Glomerular endothelial cell (primary cell): ENCODE measurements at places on chromosomes 4 and X. TPM values are rescaled to one million over a fixed set of nuclear protein-coding genes. Genes with fewer than 3 reads are reported as not detected.

DNA sequence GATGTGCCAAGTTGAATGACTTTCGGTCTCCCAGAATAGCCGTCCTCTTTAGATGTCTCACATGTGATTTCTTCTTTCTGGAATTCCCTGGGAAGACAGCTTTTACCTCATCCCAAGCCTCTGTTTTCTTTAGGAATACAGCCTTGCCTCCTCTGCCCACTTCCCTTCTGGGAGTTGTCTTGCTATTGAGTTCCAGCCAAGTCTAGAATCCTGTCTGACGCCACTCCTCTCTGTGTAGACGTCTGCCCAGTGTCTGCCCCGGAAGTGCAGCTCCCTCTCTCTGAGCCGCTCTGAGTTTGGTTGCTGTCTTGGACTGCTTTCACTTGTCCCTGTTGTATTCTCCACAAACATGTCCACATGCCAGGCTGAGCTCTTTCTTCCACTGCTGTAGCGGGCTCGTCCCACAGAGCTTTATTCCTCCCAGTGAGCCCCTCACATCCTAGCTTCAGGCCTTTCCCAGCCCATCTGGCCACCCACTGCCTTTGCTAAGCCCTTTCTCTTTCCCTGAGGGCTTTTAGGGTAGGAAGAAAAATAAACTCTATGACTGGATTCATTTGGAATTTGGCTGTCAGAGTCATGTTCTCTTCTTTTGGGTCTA is 9.0 kb upstream of the IGFBP7 start:
- no peak for DNase-seq

- no peak for DNase-seq
These were observed 3.7 kb upstream of the NR0B1 start for GRCh38 chrX:30312858-30313257.

DNA sequence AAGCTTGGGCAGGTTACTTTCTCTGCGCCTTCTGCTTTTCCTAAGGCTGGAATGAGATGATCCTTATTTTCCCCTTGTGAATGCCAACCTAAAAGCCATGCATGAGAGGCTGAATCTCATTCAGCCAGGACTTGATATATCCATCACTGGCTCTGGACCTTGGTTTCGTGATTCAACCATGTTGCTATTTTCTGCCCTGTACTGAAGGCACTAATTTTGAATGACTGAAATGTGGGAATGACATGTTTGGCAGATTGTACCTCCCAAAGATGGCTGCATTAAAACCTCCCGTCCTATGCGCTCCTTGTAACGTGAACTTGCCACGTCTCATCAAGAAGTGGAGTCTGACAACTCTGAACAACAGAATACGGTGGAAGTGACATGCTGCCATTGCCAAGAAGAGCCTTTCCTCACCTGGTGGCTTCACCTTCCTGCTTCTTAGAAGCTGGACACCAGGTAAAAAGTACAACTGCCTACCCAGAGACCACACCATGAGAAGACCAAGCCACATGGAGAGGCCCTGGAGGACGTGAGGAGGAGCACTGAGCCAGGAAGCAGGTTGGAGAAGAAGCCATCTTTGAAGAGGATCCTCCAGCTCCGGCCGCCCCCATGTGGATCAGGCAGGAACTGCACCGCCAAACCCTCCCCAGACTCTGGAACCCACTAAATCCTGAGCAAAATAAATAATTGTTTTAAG is 174.5 kb downstream of the NSUN7 start:
- no peak for DNase-seq

DNA sequence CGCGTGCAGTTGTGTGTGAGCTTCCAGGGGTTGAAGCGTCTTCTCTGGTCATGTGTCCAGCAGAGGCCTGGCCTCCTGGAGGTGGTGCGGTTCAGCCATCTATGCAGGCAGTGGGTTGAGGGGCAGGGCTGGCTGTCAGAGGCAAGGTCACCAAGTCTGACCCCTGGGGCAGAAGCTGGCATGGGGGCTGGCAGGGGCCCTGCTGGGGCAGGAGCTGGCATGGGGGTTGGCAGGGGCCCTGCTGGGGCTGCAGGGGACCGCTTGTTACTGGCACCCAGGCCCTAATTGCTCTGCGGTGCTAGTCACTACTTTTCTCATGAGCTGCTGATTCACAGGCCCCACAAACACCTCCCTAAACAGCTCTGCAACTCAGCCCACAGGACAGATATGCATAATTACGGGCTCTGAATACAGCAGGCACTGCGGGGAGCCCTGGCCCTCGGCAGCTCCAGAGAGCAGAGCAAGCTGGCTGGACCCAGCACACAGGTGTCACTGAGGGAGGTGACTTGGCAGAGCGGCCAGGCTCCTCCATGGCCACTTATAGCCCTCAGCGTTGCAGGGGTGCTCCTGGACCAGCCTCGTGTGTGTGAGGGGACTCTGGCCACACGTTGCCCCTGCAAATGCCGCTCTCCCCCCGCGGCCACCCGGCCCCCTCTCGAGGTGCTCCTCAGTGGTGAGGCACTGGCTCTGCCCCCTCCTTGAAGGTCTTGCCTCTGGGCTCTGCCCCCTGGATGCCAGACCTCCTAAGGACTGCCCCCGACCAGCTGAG is 32.7 kb downstream of the CPLX1 start:
- no peak for DNase-seq

DNA sequence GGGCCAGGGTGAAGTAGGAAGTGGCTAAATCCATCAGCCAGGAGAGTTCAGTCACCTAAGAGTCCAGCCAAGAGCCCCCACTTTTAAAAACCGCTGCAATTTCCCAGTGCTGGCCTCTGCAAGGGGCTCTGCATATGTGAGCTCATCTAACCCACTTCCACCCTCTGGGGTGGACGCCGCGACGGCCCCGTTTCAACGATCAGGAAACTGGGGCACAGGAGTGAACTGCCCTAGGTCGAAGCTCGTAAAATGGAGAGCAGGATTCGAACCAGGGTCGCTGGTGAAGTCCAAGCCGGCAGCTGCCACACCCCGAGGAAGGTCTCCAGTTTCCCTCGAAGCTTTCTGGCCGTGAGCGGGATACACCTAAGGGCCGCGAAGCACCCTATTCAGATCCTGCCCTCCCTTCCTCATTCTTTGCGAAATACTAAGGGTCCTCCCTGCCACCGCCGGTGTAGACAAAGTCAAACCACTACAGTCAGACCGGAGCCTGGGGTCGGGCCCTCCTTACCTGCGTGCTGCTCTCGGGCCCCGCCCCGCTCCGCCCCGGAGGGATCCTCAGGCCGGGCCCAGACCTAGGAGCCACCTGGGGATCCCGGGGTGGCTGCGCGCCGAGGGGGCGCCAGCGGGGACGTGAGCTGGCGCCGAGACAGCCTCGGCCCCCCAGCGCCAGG is 446 bp downstream of the EVC2 start:
- DNase-seq: no peak

DNA sequence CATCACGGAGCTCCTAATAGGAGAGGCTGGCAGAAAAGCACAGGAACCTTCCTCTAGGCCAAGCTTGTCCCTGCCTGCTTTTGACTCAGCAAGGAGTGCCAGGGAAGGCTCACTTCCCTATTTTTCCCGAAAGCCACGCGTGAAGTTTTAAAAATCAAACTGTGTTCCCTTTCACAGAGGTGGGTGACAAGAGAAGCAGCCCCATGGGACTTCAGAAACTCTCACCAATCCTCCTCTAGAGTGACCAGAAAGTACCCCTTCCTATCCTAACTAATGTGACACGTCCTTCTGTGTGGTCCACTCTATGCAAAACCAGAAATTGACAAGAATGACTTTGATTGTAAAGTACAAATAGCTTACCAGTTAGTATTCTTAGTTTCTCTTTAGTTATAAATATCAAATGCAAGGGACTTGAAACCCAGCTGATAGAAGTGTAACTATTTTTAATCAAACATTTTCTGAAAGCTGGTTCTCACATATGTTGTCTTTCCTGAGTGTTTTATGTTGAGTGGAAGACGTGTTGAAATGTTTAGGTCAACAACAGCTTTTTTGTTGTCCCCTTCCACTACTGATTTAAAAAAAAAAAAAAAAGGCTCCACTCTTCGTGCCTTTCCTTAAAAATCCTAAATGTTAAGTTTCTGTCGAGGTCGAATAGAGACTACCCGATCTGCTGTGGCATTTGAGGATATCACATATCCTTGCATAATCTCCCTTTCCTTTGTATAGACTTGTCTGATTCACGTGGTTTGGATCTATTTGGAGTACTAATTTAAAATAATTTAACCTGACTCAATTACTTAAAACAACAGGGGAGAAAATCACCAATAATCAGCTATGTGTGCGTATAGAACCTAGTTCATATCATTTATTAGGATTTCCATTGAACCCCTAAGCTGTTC is 42.1 kb downstream of the NFKB1 start:
- no peak for DNase-seq

DNA sequence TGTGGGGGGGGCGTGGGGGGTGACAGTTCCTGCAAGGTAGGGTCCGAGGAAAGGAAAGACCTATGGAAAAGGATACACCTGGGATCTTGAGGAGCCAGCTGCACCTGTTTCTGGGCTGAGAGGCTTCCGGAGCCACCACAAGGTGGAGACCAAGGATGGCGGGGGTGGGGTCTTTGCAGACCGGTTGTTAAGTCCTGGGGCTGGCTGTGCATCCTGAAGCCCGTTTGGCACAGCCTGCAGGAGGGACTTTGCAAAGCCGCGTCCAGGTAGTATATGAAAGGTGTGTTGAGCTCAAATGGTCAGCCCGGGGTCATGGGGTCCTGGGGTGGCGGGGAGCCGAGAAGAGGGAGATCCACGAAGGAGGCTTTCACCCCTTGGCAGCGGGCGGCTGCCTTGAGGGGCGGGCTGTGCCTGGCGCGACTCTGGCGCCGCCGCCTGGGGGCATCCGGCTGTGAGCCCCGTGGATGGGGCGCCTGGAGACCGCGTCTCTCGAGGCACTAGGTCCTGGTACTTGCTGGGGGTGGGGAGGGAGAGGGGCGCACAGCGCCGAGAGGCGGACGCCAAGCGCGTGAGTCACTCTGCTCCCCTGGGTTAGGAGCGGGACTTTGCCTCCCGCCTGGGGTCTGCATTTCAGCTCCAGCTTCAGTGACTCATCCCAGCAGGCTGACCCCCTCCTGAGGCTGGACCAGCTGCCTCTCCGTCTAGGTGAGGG is 58.2 kb upstream of the DYNLT3 start:
- DNase-seq: no peak

DNA sequence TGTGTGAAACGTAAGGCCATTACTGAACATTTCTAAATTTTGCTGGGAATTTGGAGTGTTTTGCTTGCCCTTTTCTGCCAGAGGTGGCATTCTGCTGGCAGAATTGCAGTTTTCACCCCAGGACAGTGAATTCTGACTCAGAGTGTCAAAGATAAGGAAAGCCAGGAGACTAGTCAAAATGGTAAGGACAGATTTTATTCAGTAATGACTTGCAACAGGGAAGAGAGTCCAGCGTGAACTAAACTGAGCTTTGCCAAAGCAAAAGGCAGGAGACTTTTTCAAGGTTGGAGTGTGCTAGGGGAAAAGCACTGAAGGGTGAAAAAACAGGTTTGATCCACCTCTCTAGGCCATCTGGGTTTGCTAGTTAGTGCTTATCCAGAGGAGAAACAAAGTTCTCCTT is 19.4 kb downstream of the MRFAP1 start:
- DNase-seq: no peak

DNA sequence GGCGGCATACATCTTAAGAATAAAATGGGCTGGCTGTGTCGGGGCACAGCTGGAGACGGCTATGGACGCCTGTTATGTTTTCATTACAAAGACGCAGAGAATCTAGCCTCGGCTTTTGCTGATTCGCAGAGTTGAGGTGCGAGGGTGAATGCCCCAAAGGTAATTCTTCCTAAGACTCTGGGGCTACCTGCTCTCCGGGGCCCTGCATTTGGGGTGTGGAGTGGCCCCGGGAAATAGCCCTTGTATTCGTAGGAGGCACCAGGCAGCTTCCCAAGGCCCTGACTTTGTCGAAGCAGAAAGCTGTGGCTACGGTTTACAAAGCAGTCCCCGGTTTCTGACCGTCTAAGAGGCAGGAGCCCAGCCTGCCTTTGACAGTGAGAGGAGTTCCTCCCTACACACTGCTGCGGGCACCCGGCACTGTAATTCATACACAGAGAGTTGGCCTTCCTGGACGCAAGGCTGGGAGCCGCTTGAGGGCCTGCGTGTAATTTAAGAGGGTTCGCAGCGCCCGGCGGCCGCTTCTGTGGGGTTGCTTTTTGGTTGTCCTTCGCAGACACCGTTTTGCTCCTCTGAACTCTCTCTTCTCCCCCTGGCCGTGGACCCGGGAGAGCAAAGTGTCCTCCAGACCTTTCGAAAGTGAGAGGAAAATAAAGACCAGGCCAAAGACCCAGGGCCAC is 1.9 kb downstream of the SHOX start:
- DNase-seq: no peak

- no peak for DNase-seq
These were observed 14.0 kb downstream of the RTL5 start for GRCh38 chrX:72117636-72118210.

- no peak for DNase-seq
These were observed 103.6 kb downstream of the RTL3 start for GRCh38 chrX:78555401-78555980.

- no peak for DNase-seq
These were observed 2.5 kb downstream of the SPIN2A start for GRCh38 chrX:57134702-57135101.

DNA sequence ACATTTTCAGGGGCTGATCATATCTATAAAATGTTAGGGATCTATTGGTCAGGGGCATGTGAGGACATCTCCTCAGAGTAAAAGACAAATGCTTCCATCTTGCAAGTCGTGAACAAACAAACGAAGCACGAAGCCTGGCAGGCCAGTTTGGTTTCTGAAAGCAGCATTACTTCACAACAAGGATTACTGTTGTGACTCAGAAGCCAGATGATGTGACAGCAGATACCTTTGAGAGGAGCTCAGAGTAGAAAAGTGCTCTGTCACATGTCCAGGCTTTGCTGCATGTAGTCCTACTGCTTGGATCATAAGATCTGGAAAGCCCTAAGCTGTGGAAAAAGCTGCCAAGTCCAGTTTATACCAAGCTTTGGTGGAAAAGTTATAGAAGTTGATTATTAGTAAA is 1827.2 kb downstream of the ARAP2 start:
- no peak for DNase-seq

DNA sequence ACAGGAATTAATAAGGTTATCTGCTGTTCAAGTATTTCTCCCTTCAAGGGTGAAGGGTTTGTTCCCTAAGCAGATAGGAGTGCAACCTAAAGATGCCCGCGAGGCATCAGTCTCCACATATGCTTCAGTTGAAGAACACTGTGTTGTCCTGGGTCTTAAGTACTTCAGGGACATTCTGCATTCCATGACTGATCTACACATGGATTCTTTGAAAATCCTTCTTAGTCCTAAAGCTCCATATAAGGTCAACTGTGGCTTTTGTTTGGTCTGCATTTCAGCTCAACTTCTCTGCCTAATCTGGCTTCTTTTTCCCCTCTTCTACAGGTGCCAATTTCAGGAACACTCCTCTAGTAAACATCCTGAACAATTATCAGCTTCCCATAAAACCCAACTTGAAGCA is 21.8 kb upstream of the CTSO start:
- DNase-seq: no peak

TIGD2 gene
- total RNA-seq: 1.9 and 3.1 TPM in 2 replicates

SHROOM3 gene
- 3.8 and 9.5 TPM in 2 replicates for total RNA-seq

NBDY gene
- 20.2 and 25.5 TPM in 2 replicates for total RNA-seq

TBC1D9 gene
- total RNA-seq: 62.1 and 72.3 TPM in 2 replicates

N4BP2 gene
- 4.4 and 5.3 TPM in 2 replicates for total RNA-seq

DHRSX gene
- total RNA-seq: 22.5 and 24.3 TPM in 2 replicates

JADE3 gene
- total RNA-seq: 9.9 and 10.5 TPM in 2 replicates
